Occipital lobe (tissue), 3 donors: ENCODE measurements at places on chromosomes 2 and 18. TPM values are rescaled to one million over a fixed set of nuclear protein-coding genes. Genes with fewer than 3 reads are reported as not detected.

DNA sequence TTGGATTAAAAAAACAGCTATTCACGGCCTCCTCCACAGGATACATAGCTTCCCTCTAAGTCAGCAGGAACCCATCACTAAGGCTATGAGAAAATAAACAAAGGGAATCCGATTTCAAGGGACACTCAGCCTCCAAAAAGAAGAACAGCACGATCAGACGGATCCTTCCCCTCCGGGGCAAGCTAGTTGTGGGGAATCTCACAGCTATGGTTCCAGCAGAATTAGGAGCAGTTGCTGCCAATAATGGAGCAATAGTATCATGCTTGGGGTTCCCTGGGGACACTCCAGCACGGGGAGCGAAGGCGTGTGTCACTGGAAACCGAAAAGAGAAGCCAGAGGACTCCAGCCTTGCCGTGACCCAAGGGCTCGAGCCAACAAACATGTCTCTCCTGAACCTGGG is 163.1 kb downstream of the TTC32 start:
- DNase-seq, result no peak

GRCh38 chr2:198440833-198441232 is 636.4 kb downstream of the PLCL1 start:
- DNase-seq, result no peak

Gene IL36B
- not detected for total RNA-seq

Gene AGXT
- total RNA-seq, result not detected

GRCh38 chr2:215060861-215061536 is 77.4 kb downstream of the ABCA12 start:
- no peak for DNase-seq

GRCh38 chr2:86038291-86039081 is 67.2 kb downstream of the POLR1A start:
- no peak for DNase-seq

Gene CYP26B1
- total RNA-seq, result 3.1 TPM

- no peak for DNase-seq
Observed at GRCh38 chr2:50478362-50478761, 553.6 kb downstream of the NRXN1 start.

- DNase-seq, result no peak
Observed at GRCh38 chr2:17771956-17772355, 18.0 kb downstream of the GEN1 start.

Gene LYG1
- total RNA-seq, result 0.47 TPM

- DNase-seq, result no peak
Observed at GRCh38 chr2:177579486-177580036, 187.0 kb downstream of the AGPS start.

- DNase-seq, result no peak
Observed at GRCh38 chr2:237451643-237452469, 35.2 kb upstream of the MLPH start.

Gene CRYGC
- not detected for total RNA-seq

GRCh38 chr2:231321021-231321420 is 74.5 kb upstream of the B3GNT7 start:
- no peak for DNase-seq

GRCh38 chr2:37563375-37564015 is 107.9 kb downstream of the CDC42EP3 start:
- no peak for DNase-seq

DNA sequence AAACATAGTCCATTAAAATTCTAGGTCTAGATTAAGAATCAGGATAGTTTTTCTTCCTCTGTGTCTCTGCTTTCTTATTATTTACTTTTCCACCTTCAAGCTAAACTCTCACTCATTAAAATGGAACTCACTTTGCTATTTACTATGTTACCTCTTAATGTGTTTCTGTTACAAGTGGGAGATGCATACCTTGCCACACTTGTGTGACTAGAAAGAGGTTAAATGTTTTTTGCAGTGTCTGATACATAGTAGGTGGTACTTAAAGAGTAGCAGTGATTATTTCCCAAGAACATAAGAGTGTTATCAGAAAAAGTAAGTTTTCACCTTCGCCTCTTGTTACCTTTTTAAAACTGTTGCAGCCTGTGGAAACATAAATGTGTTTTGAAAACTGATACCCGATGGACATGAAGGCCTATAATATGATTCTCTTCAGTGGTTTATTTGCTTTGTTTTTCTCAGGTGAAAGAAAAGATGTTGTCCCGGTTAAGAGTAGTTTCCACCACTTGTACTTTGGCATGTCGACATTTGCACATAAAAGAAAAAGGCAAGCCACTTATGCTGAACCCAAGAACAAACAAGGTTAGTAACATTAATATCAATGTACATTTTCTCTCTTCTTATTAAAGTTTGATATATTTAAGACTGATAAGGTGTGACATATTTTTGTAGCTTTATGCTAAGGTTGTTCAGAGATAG is 16.6 kb downstream of the ME2 start:
- no peak for DNase-seq

DNA sequence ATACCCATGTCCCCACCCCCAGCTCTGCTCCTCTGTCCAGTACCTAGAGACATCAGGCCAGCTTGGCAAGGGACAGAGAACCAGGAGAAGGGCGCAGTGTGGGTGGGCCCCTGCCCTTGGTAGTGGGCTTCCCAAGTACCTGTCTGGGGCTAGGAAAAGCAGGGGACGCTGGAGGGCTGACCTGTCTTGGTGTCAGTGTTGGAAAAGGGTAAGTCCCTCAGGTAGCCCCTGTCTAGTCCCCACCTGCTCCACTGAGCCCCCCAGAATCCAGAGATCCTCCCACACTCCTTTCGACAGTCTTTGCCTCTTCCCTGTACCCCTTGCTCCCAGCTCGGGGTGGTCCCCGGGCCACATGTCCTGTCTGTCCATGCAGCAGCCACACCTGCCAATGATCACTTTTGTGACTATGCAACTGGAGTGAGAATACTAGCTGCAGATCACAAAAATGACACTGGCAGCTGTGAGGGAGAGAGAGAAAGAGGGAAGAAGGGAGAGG is 14.6 kb downstream of the DNAJB2 start:
- no peak for DNase-seq

DNA sequence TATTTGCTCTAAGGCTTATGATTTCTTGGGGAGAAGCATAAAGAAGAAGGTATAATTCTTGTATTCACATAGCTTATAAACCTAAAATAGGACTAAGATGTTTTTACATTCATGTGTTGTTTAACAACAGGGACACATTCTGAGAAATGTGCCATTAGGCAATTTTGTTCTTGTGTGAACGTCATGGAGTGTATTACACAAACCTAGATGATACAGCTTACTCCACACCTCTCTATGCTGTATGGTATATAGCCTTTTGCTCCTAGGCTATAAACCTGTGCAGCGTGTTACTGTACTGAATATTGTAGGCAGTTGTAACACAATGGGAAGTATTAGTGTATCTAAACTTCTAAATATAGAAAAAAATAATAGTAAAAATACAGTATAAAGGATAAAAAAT is 92.1 kb downstream of the PHLPP1 start:
- DNase-seq, result no peak

- no peak for DNase-seq
Observed at GRCh38 chr2:48343571-48344440, 186.1 kb upstream of the STON1 start.

GRCh38 chr18:68842951-68843350 is 45.1 kb downstream of the CCDC102B start:
- DNase-seq, result no peak

DNA sequence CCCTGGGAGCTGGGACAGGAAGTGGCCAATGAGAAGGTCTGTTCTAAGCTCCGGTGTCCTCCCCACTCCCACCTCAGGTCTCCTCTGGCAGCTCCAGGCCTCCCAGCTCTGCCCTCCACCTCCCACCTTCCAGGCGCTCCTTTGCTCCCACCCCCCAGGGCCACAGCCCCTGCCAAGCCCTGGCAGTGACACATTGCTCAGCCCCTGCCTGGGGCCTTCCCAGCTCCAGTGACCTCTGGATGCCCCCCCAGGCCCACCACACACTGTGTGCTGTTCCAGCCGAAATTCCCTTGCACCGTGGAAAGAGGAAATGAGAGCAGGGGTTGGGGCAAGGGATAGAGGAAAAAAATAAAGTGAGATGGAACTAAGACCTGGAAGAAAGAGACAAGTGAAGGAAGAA is 289.6 kb downstream of the CYP26B1 start:
- no peak for DNase-seq

DNA sequence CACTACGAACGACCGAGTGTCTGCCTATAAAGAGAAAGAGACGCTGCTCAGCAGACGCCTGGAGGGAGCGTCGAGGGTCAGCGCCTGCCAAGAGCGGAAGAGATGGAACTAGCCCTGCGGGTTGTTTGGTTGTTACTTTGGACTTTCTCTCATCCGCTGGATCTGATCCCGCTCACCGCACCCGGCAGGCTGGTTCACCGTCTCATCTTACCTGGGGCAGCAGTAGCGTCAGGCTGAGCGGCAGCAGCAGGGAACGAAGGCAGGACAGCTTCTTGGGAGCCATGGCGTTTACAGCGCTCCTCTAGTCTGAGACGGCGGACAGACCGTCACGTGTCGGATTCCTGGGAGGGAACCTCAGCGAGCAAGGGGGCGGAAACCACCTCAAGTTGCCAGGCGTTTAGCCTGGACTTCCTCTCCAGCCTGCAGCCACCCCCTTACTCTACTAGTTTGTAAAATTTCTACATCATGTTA is 1.9 kb downstream of the GLB1L start:
- no peak for DNase-seq

Gene IL18R1
- under 0.01 TPM for total RNA-seq

- DNase-seq, result no peak
Observed at GRCh38 chr2:122249673-122250072, 494.2 kb downstream of the TSN start.

DNA sequence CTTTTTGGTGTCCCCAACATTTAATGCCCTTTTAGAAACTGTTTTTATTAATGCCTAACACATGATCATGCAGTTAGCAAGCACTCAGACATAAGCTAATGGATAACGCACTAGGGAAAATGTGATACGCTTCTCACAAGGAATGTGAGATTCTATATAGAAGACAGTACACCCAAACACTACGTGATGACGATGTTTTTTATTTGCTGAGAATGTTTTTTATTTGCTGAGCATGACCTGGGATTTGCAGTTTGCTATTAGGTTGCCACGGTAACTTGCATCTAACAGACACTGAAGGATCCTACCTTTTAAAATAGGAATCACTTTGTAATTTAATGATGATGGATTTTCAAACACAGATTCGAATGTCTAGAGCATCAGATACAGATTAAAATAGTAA is 4.9 kb downstream of the SMC6 start:
- no peak for DNase-seq

DNA sequence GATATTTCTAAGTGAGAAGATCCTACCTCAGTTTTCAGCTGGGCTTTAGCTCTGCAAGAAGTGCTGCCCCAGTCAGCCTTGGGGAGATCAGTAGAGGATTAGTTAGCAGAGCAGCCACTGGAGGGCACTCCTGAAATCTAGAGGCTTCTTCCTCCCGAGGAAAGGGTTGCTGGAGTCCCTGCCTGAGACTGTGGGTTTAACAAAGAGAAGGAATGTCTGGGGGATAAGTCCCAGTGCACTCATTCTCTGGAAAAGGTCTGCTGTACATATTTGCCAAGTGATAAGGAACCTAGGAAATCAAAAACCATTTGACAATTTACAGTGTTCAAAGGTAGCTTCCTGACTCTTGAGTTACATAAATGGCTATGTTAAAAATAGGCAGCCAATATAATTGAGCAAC is 207.2 kb downstream of the SLC8A1 start:
- DNase-seq, result no peak

- no peak for DNase-seq
Observed at GRCh38 chr2:120014226-120014980, 1.5 kb downstream of the EPB41L5 start.

DNA sequence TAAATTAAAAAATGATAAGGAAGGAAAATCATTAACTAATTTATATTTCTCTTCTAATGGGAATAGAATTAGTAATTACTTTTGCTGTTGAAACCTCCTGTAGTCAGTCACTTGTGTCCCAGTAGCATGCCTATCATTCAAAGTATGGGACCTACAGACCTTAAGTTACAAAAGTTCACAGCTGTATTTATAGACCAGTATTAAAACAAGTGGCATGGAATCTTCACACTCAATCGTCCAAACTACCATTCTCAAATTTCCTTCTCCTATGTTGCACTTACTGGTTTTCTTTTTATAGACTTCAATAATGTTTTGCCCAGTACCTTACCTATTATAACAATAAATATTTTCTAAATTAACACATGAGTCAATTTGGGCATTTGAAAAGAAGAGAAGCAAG is 639.9 kb downstream of the ERBB4 start:
- no peak for DNase-seq

- DNase-seq, result no peak
Observed at GRCh38 chr18:51082571-51083267, 52.7 kb downstream of the SMAD4 start.

Gene DNAJC5G
- not detected for total RNA-seq

DNA sequence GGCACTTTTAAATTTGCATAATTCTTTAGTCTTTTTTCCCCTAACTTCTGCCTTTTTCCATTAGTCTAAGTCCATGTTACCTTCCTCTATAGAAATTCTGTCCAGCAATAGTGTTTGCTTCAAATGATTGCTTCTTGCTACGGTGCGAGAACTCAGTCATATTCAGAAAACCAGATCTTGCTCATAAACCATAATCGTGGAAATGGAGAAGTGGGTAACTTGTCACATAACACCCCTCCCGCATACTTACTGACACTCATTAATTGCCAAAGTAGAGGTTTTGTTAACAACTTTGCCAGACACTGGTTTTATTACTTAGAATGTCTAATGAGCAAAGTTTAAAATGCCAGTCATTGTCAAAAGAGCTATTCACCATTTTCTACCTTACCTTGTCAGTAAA is 94.3 kb upstream of the TWSG1 start:
- DNase-seq, result no peak

GRCh38 chr2:239671916-239672849 is 271.4 kb upstream of the HDAC4 start:
- DNase-seq, result no peak

DNA sequence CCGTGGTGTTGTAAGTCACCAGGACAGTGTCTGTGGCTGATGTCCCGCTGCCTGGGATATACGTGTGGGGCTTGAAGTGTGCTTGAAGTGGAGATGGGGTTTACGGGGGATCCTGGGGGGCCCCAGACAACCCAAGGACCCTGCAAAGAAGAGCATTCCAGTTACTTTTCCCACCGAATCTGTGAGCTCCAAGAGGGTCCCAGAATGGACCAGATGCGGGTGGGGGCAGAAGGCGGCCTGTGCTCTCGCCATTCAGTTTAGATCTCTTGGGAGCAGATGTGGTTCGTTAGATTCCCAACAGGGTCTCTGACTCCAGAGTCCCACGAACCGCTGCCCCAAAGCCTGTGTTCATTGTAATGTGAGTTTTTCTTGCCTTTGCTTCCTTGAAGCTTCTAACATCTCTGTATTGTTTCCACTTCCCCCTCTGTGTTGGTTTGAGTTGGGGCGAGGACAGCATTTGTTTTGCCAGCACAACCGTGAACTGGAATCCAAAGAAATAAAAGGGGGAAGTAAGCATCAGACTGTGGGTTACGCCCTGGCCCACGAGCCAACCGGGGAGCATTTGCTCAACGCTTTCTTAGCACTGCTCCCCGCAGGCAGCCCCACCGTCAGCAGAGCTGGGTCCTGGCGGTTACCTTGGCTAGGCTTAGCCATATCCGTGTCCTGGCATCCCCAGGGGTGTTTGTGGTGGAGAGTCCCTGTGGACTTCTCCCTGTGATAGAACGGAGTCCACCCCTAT is 92.1 kb downstream of the SH3BP4 start:
- no peak for DNase-seq
